Left forelimb (tissue), 1 donor: ENCODE measurements at places on chromosomes 2 and 18.

GRCh38 chr2:205628422-205628821, 53.9 kb upstream of the NRP2 start:
- DNase-seq: no peak

DNA sequence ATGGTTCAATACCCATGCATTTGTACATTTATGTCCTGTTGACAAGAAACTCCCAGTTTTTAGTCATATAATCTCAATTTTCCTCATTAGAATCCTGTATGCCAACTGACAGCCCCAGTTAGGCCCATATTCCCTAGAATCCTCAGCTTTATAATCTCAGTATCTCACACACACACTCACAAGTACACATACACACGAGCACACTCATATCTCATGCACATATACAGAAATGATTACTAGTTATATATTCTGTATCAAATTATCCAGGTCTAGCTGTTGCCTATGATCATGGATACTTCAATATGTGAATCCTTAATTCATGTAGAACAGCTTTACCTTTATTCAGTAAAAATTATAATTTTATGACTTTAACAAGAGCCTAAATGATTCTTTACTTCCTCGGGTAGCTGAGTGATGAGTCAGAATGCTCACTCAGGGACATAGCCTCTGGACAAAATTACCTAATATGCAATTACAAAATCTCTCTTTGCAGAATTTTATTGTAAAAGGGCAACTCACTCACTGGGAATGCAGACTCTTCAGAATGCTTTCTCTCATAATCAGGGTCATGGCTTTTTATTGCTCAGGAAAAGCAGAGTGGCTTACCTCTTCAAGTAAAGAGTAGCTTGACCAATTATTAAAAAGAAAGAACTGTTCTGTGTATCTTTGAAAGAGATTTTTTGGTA, 193.6 kb upstream of the PIK3C3 start:
- DNase-seq: no peak

GRCh38 chr2:201237486-201238123, 22.7 kb upstream of the CASP8 start:
- no peak for DNase-seq

DNA sequence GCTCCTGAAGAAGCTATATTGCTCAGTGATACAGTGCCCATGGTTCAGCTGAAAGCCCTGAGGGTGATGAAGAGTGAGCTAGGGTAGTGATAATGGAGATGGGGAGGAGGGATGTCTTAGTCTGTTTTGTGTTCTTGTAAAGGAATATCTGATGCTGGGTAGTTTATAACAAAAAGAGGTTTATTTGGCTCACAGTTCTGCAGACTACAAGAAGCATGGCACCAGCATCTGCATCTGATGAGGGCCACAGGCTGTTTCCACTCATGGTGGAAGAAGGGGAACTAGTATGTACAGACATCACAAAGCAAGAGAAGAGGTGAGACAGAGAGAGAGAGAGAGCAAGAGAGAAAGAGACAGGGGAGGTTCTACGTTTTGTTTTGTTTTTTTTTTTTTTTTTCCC, 417.3 kb upstream of the TRIB2 start:
- DNase-seq: no peak

DNA sequence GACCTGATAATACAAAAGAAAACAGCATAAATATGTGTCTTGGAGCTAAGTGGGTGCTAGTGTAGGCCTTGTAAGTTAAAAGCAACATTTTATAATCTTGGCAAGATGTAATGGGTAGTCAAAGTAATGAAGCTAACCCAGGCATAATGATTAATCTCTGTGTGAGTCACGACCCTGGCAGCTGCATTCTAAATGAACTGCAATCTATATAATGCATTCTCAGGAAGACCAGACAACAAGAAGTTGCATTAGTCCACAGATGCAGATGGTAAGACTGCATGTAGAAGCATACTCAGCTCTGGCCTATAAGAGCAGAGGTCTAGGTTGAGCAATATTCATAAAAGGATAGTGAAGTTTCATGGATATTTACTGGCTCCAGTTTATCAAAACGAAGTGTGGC, 85.6 kb upstream of the ETAA1 start:
- DNase-seq: no peak

DNA sequence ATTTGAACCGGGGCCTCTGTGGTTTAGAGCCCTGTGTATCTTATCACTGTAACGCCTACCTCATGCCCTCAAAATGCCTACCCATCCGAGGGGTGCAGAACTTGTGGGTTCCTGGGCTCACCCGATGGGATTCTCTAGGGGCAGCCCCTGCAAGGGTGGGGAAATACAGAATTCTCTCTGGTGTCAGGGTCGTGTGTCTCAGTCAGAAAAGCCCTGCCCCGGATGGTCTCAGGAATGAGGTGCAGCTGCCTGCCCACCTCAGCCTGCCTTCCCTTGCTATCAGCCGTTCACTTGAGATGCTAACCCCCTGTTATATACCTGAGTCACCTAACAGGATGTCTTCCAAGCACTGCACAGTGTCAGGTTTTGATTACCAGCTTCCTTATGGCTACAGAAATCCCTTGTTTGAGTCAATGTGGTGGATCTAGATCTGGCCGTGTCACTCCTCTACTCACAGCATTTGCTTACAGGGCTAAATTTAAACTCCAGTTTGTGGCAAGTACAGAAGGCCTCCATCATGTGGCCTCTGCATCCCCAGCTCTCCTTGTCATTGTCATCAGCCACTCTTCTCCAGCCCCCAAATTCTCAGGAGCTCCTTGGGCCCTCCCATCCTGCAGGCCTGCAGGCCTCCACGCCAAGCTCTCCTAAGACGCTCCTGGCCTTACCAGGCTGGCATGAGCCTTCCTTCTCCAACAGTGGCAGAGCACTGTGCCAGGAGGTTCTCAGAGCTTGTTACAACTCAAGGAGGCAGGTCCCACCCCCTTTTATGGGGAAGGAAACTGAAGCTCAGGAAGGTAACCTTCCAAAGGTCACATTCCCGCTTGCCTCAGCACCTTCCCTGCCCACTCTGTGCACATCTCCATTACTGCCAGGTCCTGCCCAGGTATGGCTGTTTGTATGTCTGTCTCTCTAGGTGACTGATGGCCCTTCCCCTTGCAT, 14.3 kb upstream of the MAP3K2 start:
- no peak for DNase-seq

DNA sequence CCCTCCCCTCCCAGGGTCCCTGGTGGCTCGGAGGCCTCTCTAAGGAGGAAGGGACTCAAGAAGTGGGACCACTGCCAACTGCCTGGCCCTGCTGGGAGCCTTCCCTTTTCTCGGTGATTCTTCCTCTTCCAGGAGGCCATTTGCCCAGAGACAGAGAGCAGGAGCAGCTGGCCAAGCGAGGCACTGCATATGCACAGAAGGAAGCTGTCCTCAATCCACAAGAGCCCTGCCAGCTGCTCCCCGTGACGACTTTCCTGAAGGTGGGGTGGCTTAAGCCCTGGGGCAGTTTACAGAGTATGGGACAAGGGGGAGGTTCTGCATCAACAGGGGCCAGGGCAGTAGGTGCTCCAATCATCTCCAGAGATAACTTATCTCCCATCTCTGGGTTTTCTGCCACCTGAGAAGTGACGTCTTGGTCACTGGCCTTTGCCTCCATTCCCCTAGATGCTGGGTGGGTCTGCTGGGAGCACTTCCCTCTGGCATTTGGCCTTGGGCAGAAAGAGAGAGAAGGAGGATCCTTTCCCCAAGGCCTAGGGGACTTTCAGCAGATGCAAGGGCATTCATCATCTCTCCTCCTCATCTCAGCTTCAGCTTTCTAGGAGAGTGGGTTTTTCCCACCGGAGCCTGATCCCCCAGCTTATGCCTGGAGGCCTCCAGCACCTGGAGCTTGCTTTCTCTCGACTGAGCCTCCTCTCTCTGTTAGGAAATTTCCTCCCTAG, 28.5 kb downstream of the CIB4 start:
- DNase-seq: peak; percentile 62

- no peak for DNase-seq
These were observed 40.0 kb downstream of the BCL2L11 start for GRCh38 chr2:111160758-111161157.

DNA sequence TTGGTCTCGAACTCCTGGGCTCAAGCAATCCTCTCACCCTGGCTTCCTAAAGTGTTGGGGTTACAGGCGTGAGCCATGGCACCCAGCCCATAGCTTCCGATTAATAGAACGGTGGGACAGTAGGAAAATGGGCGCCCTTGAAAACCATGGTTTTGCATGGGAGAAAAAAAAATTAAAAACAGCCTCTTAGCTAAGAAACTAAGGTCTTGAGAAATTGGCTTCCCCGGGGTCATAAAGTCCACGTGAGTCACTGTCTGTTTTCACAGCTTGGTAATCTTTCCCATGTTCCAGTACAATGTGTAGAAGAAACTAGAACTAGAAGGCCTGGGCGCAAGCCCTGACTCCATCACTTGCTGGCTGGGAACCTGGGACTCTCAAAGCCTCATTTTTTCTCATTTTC, 20.7 kb downstream of the B3GNT2 start:
- DNase-seq: no peak

DNA sequence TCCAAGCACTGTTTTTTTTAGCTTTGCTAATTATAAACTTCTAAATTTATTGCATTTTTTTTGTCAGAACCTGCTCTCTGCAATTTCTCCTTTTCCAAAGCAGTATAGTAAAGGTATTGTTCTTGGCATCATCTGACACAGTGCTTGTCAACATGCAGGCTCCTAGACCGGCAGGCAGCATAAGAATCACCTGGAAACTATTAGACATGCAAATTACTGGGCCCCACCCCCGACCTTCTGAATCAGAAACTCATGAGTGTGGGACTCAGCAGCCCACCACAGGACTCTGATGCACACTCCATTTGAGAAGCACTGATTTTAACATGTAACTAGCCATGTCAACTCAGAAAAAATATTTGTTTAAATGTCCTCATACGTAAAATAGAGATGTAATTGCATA, 551.1 kb upstream of the CELF4 start:
- no peak for DNase-seq

DNA sequence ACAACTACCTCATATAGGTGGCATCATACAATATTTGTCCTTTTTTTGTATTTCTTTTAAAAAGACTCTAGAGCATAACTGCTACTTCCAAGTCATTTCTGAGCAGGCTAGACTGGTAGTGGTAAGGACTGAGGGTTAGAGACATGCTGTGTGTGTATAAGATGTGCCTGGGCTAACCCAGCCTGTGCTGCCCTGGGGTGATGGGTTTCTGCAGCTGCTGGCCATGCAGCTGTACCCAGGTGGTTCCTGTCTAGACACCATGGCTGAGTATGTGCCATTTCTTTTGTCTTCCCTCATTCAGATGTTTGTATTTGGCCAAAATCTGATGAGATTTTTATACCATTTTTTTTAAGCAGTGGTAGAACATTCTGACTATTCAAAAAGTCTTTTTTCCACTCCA, 40.0 kb downstream of the MERTK start:
- no peak for DNase-seq

DNA sequence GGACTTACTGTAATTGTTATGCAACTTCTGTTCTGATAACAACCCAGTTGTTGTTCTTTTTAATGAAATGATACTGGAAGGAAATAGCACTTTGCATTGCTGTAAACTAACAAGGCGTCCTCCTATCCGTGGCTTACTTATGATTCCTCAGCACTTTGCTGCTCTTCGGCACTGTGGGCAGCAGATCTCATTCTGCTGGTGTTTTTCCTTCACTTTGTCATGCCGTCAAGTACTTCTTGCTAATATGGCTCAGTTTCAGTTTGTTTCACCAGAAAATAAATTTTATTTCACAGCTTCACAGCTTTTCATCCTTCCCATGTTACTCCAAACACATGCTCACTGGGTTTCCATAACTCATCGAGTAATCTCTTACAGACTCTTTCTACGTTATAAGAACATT, 289.3 kb downstream of the MEIS1 start:
- no peak for DNase-seq

DNA sequence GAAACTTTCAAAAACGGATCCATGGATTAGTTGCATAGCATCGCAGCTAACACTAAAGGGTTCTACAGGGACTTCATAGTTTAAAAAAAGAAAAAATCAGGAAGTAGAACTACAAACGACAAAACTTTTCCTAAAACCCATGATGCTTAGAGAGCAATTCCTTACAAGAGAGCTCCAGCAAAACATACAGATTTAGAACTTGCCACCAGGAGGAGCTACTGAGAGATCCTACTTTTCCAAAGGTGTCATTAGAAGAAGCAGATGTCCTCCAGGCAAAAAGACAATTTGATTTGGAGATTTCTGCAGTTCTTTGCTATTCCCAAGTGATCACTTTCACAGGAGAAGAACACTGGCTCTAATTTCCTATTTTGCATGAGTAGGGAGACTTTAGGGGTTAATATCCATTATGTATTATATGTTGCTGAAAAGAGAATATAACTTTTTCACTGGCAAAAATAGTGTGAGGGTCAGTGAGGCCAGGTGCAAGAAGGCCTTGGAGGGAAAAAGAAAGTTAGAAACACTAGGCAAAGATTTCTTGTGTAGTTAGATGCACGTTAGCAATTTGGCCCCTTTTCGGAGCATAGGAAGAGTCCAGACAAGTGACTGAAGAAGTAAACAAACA, 436.2 kb downstream of the SUCLG1 start:
- DNase-seq: no peak

DNA sequence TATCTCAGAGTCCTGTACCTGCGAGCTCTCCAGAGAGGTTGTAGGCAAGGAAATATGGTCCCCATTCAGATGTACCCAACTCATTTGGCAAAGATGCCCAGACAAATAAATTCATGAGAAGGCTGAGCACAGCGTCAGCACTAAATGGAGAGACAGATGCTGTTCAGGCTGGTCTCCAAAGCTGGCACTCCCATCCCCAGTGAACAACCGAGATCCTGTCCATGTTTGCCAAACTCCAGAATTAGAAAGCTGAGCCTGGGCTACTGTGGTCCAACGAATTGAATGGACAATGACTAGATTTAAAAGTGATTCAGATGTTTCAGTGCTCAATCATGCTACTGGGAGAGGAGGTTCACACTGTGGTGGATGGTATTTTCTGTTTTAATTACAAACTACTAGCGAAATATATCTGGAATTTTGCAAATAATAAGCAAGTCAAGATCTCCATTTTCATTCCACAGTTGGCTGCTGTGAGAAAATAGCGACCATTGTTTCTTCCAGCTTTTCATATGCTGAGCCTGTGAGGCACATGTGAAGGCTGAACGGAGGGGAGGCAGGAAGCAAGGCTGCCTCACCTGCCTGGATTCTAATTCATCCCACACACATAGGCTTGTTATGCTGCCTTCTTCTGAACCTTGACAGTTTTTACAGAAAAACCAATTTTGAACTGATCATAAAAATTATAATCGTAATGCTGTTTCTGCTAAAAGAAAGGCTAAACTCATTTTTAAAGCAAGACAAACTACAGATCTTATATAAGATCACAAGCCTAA, 22.6 kb upstream of the DAPL1 start:
- no peak for DNase-seq

DNA sequence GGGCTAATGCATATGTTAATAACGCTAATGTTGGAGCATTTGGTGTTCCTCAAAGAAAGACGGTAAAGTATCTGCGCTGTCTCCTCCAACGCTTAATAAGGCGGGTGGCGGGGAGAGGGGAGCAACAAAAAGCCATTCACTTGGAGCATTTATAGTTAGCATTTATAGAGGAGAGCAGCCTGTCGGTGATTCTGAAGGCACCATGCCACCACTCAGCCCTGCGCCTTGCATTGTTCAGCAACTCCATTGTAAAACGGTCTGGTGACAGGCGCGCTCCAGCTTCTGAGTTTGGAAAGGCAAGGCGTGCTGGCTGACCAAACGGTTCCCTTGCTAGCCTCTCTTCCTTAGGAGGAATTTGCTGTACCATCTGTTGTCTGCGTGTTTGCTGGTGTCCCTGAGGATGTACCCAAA, 83.9 kb downstream of the LYPD1 start:
- DNase-seq: no peak

- DNase-seq: no peak
These were observed 146.6 kb downstream of the PIEZO2 start for GRCh38 chr18:11002796-11003195.
